Stimulated activated naive CD8-positive, alpha-beta T cell treated with anti-CD3 and anti-CD28 coated beads, Interleukin-15, Interleukin-2, amounts not matched to agents 100 U/mL and 50 U/mL, for 24 hours (primary cell): ENCODE measurements at places on chromosomes 12 and 14.

DNA sequence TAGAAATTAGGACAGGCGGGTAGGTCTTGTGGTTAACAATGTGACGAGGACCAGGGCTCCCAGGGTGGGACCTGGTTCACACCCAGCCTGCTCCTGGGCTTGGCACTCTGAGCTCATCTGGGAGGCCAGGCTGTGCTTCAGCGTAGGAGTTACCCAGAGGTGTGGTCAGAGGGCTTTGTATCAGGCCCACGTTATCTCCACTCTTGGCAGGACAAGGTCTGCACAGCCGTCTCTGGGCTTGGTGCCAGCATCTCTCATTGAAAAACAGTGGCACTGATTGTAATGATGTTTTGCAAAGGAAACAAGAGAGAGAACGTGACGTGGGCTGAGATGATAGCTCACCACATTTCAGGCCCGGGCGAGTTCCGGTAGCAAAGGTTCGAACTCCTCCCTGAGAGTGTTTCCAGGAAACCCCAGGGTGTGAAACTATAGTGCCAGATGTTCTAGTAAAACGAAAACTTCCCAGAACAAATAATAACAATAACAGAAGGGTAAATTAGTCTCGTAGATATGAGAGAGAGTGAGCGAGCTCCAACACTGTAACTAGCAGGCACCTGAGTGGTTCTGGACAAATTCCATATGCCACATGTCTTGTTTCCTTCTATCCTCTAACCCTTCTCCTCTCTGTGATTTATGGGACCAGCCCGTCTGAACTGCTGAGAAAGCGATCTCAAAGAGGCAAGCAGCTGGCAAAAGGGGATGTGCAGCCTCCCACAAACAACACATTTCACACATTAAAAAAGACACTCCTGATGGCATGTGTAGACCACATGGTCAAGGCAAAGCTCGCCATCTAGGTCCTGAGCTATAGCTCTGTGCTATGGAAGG lies 227.3 kb downstream of the KTN1 start:
- peak; percentile 64 for DNase-seq

DNA sequence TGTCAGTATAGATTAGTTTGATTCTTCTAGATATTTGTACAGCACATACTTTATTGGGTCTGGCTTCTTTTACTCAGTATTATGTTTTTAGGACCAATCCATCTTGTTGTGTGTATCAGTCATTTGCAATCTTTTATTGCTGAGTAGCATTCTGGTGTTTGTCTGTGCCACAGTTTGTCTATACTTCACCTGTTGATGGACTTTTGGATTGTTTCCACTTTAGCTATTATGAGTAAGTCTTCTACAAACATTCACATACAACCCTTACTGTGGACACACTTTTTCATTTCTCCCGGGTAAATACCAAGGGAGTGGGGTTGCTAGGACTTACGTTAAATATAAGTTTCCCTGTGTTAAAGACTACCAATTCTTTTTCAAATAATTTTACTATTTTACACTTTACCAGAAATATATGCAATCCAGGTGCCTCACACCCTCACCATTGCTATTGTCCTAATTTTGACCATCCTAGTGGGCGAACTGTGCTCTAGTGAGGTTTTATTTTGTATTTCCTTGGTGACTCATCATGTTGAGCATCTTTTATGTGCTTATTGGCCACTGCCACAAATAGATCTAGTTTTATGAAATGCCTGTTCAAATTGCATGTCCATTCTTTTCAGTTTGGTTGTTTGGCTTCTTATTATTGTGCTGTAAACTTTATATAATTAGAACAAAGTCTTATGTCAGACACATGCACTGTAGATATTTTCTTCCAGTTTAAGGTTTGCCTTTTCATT lies 304.7 kb upstream of the TMTC1 start:
- no peak for DNase-seq

GRCh38 chr12:71828813-71829212 lies 10.7 kb upstream of the TBC1D15 start:
- DNase-seq, result no peak

- DNase-seq, result no peak
Observed at GRCh38 chr12:49041881-49042484, 18.6 kb downstream of the KMT2D start.

DNA sequence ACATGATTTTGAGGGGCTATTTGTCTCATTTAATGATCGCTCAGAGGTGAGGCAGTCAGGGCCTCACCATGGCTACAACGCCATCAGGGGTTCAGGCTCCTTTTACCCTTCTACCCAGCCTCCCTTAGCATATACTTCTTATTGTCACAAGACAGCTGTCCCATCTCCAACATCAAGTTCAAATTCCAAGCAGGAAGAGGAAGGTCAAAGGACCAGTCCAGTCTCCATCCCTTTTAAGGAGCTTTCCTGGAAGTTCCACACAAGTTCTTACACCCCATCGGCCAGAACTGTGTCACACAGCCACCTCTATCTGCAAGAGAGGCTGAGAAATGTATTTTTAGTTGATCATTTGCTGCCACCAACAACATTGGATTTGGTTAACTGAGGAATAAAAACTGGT lies 8.3 kb upstream of the TMEM106C start:
- DNase-seq, result no peak

GRCh38 chr12:46676797-46677520 lies 148.8 kb downstream of the SLC38A4 start:
- DNase-seq, result no peak

DNA sequence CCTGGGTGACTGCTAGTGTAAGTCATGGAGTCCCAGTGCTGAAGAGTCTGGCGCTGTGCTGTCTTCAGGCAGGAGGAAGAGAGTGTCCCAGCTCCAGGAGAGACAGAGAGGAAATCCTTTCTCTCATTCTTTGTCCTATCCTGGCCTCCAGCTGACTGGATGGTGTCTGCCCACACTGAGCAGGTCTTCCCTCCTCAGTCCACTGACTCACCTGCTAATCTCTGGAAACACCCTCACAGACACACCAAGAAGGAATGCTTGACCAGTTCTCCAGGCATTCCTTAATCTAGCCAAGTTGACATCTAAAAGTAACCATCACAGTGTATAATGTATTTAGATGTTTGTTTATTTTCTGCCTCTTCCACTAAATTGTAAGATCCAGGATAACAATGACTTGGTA lies 53.9 kb downstream of the EMP1 start:
- no peak for DNase-seq

DNA sequence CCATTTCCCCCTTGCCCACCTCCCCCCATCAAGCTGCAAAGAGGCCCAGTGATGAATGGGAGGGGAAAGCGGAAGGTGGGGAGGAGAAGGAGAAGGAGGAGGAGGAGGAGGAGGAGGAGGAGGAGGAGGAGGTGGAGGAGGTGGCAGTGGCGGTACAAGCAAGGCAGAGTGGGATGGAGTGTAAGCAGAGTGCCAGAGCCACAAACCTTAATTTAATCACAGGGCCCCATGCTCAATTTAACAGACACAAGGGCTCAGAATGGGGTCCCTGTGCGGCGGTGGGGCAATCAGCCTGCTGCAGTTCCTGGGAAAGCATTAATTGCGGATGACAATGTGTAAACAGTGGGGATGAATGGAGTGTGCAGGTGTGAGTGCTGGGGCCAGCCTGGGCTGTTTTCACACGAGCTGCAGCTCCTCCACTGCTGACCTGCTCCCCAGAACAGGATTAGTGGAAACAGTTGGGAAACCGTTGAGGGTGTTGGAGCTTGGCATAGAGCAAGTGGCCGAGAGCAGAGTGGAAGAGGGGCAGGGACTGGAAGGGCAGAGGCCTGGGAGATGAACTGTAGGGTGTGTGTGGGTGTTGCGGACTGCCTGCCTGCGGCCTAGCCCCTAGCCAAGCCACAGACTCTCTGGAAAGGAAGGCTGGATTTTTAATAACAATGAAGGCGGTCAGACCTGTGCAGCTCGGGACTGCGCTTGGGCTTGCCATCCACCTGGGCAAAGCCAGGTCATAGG lies 36.4 kb upstream of the SMOC1 start:
- no peak for DNase-seq

DNA sequence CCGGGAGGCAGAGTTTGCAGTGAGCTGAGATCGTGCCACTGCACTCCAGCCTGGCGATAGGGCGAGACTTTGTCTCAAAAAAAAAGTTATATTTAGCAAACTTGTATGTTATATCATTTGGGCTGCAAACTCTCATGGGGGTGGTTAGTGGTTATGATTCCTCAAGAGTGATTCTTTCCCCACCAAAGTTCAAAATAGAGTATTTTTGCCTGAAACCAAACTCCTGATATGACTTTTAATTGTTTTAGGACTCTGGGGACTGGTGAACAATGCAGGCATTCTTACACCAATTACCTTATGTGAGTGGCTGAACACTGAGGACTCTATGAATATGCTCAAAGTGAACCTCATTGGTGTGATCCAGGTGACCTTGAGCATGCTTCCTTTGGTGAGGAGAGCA lies 18.6 kb downstream of the HSD17B6 start:
- DNase-seq, result no peak

GRCh38 chr12:105995961-105996431 lies 142.8 kb downstream of the NUAK1 start:
- no peak for DNase-seq

DNA sequence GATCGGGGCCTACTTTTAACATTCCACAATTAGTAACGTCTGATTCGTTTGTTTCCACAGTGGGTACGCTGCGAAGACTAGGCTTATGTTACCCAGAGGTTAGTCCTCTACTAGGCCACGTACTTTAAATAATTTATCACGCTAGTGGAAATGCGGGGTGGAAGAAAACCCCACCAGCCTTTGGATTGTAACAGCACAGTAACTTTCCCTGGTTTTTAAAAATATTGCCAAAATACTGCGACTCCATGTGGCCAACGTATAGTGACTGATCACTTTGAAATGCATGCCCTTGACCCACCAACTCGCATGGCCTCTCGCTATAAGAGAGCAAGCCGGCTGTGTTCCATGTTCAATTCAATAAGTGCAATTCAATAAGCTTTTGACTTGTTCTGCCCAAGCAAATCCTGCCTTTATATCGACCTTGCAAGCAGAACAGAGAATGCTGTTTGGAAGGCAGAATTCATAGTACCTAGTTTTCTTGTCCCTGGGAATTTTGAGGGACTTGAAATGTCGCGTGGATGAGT lies 882 bp upstream of the GTF2A1 start:
- peak; percentile 15 for DNase-seq

DNA sequence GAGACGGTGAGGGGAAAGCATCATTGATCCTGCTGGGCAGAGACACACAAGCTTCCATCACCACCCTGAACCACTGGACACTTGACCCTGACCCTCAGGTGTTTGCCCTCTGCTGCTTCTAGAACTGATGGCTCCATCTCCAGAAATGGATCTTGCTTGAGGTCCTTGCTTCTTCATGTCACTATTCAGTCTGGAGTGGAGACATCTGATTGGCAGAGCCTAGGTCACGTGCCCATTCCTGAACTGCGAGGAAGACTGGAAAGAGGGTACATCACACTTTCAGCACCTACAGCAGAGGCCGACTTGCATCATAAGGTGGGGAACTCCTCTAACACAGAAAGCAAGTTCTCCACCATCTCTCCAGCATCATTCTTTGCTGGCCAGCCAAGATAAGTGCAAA lies 106.7 kb upstream of the COCH start:
- DNase-seq, result no peak

- DNase-seq, result no peak
Observed at GRCh38 chr14:59069163-59069854, 119.2 kb upstream of the DAAM1 start.
